ENCODE measurements at places on chromosomes 16 and 17.

DNA sequence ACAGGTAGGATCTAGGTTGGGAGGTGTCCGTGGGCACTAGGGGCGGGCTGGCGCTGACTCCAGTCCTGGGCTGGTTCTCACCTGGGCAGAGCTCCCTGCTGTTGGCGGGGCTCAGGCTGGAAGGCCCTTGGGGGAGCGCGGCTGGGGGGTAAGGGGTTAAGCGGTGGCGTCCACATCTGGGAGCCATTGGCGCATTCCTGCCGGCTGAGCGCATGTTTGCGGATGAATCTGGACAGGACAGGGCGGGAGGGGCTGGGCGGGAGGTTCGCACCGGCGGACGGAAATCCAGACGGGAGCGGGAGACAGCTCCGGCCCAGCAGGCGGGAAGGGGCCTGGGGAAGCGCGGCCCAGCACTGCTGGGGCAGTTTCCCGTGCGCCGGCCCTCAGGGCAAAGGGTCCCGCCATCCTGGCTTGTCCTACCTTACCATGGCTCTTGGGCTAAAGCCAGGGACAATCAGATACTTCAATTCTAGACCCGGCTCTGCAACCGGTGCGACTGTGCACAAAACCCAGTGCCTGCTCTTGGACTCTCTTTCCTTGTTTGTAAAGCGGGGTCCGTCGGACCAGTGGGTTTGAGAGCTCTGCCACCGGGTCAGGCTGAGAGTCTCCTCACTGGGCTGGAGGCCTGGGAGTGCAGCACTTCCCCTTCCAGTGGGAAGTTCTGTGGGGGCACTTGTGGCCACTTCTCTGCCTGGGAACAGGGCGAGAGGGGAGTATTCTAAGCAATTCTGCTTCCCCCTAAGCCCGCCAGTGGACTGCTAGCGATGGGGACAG, 7.8 kb downstream of the RARA start:
- DNase-seq, result no peak

- peak; percentile 98 for DNase-seq
Observed at GRCh38 chr17:81860756-81861568, 627 bp upstream of the P4HB start.

- DNase-seq, result no peak
Observed at GRCh38 chr17:3026856-3027751, 36.3 kb downstream of the OR1D5 start.

GRCh38 chr17:64240261-64240740, 22.8 kb downstream of the TEX2 start:
- DNase-seq, result no peak

DNA sequence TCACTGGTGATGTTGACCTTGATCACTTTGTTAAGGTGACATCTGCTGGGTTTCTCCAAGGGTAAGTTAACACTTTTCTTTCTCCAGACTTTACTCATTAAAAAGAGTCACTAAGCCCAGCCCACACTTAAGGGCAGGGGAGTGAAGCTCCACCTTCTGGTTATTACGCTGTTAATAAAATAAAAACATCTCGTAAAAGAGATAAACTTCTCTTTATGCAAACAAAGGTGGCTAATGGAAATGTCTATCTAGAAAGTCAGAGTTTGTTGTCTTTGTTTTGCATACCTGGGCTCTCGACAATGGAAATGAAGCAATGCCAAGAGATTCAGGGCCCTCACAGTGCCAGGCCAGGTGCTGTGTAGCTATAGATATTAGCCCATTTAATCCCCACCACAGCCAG, 134.4 kb downstream of the ZFHX3 start:
- DNase-seq, result no peak

- DNase-seq, result no peak
Observed at GRCh38 chr16:79393564-79393963, 207.0 kb downstream of the MAF start.

DNA sequence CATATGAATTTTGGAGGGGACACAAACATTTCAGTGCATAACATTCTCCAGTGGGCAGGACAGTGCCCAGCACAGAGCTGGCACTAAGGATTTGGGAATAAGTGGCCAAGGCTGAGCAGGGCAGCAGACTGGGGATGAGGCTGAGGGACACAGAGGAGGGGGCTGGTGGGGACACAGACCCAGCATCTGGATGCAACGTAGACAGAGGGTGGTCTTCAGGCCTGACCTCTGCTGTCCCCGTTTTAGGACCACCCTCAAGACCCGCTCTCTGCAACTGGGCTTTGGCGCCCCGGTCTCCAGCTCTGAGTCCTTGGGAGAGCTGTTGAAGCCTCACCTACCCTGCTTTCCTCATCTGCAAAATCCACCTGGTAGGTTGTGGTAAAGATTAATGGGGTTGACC, 3.3 kb upstream of the PRSS33 start:
- no peak for DNase-seq

- no peak for DNase-seq
Observed at GRCh38 chr16:18039931-18040330, 296.6 kb downstream of the NPIPA8 start.

GRCh38 chr16:19963301-19963700, 78.7 kb upstream of the GPRC5B start:
- DNase-seq, result no peak

- DNase-seq, result no peak
Observed at GRCh38 chr17:36856222-36856621, 81.1 kb upstream of the LHX1 start.

- peak; percentile 26 for DNase-seq
Observed at GRCh38 chr17:1058423-1059130, 61.6 kb downstream of the TIMM22 start.

- no peak for DNase-seq
Observed at GRCh38 chr17:7486181-7486580, 2.0 kb downstream of the POLR2A start.

DNA sequence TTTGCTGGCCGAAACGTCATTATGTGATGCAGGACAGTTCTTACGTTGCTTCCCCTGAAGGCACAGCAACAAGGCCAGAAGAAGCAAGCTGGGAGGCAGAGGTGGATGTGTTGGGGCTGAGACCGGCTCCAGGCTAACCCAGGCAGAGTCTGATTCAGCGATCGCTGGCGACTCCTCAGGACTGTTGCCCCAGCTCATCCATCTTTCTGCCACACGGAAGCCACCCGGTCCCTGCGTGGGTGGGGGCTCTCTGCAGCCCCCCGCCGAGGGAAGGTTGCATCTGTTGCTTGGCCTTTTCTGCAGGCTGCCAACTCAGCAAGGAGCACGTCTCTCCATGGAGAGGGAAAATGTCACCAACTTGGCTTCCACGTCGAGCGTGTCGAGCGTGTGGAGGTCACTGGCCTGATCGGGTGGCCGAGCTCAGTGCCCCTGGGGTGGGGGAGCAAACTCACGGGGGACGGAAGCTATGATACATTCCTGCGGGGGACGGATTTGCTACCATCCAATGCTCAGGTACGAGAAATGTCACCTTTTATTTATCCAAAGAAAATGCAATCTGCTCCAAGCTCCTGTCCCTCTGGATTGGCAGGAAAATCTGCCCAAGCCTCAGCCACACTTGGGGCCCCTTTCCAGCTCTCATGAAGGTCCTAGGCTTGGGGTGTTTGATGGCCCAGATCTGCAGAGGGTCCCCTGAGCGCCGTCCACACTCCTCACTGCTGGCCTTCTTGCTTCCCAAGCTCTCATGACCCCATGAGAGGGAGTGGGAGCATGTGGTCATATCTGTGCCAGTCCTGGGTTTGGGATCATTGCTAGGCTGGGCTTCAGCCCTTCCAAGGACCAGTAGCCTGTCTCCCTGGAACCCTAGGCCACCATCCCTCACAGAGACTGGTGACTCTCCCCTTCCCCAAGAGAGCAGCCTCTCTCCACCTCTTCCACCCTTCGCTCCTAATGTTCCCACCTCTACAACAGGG, 69.4 kb downstream of the RPH3AL start:
- DNase-seq, result no peak

GRCh38 chr17:37725021-37725595, 19.8 kb downstream of the HNF1B start:
- DNase-seq, result no peak

GRCh38 chr17:15659663-15660062, 24.4 kb downstream of the TRIM16 start:
- no peak for DNase-seq

- no peak for DNase-seq
Observed at GRCh38 chr17:35870906-35871819, 2.5 kb upstream of the HEATR9 start.

GRCh38 chr16:72743011-72743761, 304.7 kb downstream of the ZFHX3 start:
- no peak for DNase-seq

- no peak for DNase-seq
Observed at GRCh38 chr17:73552300-73553048, 91.8 kb downstream of the SDK2 start.

DNA sequence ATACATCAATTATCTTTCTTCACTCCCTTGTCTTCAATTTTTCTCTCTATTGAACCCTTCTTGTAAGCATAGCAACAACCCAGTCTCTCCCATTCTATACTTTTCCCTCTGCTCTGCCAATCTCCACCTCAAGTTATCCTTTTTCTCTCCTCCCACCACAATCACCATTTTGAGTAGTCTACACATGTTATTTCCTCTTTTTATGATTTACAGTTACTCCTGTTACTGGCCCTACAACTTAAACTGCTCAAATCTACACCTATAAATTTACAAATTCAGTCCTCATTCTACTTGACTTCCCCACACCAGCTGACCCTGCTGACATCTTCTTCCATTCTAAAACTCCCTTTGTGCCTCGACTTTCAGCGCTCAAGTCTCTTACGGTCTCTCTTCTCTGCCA, 84.6 kb downstream of the SPAG9 start:
- DNase-seq, result no peak

DNA sequence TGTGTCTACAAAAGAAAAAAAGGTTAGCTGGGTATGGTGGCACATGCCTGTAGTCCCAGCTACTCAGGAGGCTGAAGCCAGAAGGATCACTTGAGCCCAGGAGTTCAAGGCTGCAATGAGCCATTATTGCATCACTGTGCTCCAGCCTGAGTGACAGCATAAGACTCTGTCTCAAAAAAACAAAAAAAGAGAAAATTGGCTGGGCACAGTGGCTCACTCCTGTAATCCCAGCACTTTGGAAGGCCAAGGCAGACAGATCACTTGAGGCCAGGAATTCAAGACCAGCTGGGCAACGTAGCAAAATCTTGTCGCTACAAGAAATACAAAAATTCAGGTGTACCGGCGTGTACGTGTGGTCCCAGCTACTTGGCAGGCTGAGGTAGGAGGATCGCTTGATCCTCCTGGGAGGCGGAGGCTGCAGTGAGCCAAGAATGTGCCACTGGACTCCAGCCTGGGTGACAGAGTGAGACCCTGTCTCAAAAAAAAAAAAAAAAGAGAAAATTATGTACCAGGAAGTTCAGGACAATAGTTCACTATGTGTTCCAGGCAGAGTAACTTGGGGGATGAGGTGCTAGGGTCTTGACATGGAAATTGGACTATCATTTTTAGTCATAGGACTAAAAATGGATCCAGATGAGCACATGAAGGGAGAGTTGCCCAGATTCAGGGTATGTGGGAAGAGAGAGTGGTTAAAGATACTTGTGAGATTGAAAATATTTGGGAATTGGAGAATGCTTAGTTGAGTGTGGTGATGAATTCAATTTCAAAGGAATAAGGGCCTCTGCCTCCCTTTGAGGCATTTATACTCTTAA, 11.0 kb downstream of the ALDH3A2 start:
- no peak for DNase-seq

GRCh38 chr17:60740584-60740983, 62.9 kb downstream of the BCAS3 start:
- no peak for DNase-seq

GRCh38 chr16:68496689-68497088, 42.4 kb upstream of the ZFP90 start:
- no peak for DNase-seq

DNA sequence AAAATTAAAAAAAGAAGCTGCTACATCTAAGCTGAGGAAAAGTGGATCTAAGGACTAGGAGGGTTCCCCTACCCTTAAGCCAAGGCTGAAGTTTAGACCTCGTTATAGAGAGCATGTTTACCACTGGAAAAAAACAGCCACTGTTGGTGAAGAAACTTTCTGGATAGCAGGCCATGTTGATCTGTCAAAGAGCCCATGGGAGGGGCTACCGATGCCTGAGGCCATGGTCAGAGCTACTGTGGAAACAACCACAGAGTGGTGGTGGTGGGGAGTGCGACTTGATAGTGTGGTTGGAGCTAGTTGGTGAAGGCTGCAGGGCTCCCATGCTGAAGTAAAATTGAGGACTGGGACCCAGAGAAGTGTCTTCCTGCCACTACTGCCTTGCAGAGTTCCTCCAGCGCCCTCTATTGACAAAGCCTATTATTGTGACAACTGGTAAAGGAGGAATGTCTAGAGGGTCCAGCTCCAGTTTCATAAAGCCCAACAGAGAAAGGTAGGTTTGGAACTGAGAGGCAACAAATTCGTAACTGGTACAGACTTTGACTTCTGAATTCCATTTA, 12.7 kb upstream of the FAM20A start:
- no peak for DNase-seq

- peak; percentile 28 for DNase-seq
Observed at GRCh38 chr16:324451-325334, 27.8 kb downstream of the AXIN1 start.

GRCh38 chr17:70483624-70484023, 314.3 kb downstream of the KCNJ2 start:
- DNase-seq, result no peak

- no peak for DNase-seq
Observed at GRCh38 chr17:60827943-60828342, 150.3 kb downstream of the BCAS3 start.

- no peak for DNase-seq
Observed at GRCh38 chr16:25493136-25493811, 198.5 kb upstream of the HS3ST4 start.

- DNase-seq, result no peak
Observed at GRCh38 chr16:20042848-20043247, 30.8 kb downstream of the GPR139 start.

GRCh38 chr17:65297384-65297783, 160.2 kb downstream of the RGS9 start:
- no peak for DNase-seq

GRCh38 chr17:1894753-1895339, 65.0 kb downstream of the RPA1 start:
- no peak for DNase-seq

DNA sequence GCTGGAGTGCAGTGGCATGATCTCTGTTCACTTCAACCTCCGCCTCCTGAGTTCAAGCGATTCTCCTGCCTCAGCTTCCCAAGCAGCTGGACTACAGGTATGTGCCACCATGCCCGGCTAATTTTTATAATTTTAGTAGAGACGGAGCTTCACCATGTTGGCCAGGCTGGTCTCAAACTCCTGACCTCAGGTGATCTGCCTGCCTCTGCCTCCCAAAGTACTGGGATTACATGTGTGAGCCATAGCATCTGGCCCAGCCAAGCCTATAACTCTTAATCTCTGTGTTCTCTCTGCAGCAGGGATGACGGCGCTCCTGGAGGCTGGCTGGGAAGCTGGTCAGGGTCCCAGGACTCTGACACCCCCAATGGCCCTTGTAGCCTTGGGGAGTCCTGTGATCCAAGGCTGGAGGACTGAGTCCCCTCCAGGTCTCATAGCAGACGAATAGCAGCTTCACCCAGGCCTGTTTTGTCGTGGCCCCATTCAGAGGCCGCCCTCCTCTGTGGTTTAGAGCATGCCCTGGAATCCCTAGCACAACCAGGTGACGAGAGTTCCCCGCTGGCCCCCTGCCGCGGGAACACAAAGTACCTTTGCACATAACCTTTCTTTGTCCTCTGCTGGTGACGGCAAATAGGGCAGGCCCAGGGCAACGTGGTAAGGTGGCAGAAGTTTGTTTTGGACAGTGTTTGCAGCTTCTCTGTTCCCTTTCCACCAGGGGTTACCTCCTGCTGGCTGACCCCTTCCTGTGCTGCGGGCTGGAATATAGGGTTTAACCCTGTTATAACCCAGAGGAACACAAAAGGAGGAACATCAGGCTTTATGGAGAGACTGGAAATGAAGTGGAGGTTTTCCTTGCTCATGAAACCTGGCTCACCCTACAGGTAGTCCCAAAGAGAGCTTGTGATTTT, 43.0 kb upstream of the TOB1 start:
- no peak for DNase-seq

- DNase-seq, result no peak
Observed at GRCh38 chr16:73036074-73036826, 11.7 kb downstream of the ZFHX3 start.
